ENCODE measurements at places on chromosomes 5 and 9. TPM values are rescaled to one million over a fixed set of nuclear protein-coding genes. Genes with fewer than 3 reads are reported as not detected.

PRELID2 gene
- 3.6 TPM for total RNA-seq

PCDHA9 gene
- not detected for total RNA-seq

OR1Q1 gene
- total RNA-seq: not detected

SLC1A3 gene
- total RNA-seq: 0.34 TPM

PCDHGB7 gene
- not detected for total RNA-seq

DNA sequence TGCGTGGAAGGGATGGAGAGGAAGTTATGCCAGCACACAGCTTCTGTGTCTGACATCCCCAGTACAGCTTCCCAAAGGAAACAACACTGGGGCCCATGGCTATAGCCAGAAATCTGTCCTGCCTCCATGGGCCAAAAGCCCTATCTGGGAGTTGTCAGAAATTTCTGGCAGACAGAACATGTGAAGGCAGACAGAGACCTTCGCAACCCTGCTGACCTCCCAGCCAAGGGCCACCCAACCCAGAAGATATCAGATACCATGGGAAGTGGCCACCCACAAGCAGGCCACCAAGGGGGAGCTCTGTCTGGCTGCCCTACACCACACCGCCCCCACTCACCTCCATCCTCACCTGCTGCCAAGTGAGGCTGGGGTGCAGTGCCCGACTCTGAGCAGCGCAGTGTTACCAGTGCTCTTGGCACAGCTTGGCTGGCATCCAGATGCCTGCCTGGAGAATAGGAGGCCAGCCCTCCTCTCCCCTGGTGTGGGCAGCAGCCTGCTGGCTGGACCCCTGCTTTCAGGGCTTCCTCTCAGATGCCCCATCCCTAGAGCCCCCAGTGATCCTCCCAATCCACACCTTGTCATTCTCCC is 61.6 kb upstream of the NEURL1B start:
- no peak for DNase-seq

DNA sequence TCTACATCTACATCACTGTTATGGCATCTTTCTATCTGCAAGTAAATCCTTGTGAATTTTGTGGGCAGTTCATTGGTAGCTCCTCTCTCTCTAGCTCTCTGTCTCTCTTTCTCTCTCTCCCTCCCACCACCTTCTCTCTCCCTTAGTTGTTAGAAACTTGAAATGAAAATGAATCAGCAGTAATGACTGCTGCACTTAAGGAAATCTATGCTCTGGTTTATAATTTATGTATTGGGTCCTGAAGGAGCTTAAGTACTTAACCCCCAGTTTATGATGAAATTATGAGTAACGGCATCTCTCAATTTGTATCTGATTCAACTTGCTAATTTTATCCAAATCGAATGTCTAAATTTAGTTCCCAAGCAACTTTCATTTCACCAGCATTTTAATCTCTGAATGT is 52.0 kb upstream of the PTGER4 start:
- no peak for DNase-seq

DNA sequence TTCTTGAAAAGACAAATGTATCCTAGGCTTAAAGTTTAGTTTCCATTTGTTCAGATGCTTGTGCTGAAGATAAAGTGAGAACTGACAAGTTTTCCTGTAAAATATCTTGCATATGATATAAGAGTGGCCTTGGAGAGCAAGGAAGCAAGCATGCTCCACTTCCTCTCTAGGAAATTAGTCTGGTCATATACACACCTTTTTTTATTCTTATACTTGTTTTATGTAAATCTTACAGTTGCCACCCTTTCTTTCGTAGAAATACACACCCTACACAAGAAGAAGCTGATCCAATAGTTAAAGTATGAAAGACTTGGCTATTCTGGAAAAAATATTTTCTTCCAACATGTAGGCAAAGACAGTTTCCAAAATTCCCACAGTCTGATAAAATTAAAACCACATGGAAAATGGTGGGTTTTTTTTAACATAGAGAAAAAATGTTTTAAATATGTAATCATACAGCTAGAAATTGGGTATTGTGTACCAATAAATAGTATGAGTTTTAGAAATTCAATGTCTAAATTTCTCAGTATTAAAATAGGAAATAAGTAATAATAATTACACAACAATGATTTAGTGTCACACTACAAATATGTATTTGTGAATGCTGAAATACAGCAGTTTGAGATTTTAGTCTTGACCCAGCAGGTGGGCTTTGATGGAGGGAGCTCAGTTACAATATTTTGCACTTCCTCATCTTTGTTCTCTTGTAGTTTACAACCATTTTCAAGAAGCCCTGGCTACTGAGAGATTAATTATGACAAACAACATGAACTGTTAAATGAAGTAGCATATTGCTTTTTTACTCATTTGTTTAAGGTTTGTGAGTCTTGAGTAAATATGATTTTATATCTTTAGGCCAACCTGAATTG is 185.7 kb upstream of the GNA14 start:
- DNase-seq: no peak

- DNase-seq: no peak
Measured at GRCh38 chr9:27387722-27388121, 90.8 kb upstream of the EQTN start.
